ENCODE measurements at places on chromosomes 1 and 21. TPM values are rescaled to one million over a fixed set of nuclear protein-coding genes. Genes with fewer than 3 reads are reported as not detected.

Gene S100A1
- not detected for total RNA-seq

Gene HPCA
- not detected for total RNA-seq

Gene MFAP2
- total RNA-seq: 8.0 TPM

Gene LRRC71
- total RNA-seq: not detected

Gene IFI6
- total RNA-seq: 25.4 TPM

Gene SLC44A5
- total RNA-seq: 0.25 TPM

Gene SYT2
- total RNA-seq: under 0.01 TPM

Gene BATF3
- 0.75 TPM for total RNA-seq

Gene TMOD4
- total RNA-seq: not detected

Gene ERO1B
- total RNA-seq: 3.1 TPM

Gene PDC
- total RNA-seq: not detected

Gene MFN2
- 61.0 TPM for total RNA-seq

Gene LCE3E
- total RNA-seq: not detected

Gene TACSTD2
- 0.11 TPM for total RNA-seq

Gene AK5
- total RNA-seq: 49.5 TPM

Gene RNU1-2
- total RNA-seq: 2,224 TPM

Gene KPRP
- total RNA-seq: not detected

Gene NPHP4
- 9.2 TPM for total RNA-seq

Gene PCNT
- total RNA-seq: 43.9 TPM

Gene NSL1
- total RNA-seq: 18.6 TPM

Gene CNTN2
- not detected for total RNA-seq

Data from uterine smooth muscle cell (primary cell).